Femur (tissue), 1 donor: ENCODE measurements at places on chromosomes 16 and 17.

DNA sequence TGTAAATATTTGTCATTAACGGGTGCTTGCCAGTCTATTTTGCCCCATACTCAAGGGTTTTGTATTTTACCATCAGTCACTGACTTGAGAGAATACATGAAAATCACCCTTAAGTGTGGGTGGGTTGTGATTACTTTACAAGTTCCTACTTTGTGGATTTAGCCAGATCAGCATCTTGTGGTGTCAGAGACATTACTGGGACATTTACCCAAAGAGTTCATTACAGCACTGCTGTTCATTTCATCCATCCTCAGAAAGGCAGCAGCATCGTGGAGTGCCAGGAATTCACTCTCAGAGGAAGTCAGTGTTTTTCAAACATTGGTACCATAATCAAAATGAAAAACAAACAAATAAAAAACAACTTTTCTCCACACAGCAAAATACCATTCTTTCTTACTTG, 110.8 kb downstream of the CNTNAP4 start:
- no peak for DNase-seq

DNA sequence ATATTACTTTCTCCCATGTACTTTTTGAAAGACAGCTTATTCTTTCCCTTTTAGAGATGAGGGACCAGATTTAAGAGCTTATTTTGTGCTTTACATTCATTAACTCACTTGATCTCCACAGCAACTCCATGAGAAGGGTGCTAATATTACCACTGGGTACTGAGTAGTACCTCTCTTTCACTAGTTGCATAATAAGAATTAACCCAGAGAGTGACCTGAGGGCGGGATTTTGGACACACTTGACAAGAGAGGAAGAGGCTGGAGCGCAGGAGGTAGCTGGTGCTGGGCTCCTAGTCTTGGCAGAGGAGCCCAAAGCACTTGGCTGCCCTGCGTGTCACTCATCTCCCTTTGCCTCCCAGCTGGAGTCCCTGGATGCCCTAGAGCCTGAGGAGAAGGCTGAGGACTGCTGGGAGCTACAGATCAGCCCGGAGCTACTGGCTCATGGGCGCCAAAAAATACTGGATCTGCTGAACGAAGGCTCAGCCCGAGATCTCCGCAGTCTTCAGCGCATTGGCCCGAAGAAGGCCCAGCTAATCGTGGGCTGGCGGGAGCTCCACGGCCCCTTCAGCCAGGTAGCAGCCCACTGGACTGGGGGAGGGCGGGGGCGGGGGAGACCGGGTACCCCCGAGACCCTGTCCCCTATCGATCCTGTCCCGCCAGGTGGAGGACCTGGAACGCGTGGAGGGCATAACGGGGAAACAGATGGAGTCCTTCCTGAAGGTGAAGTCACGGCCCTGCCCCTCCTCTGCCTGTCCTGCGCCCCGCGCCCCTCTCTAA, 1.7 kb upstream of the MAZ start:
- no peak for DNase-seq

- DNase-seq: peak; percentile 60
Measured at GRCh38 chr17:1039123-1039507, 42.2 kb downstream of the TIMM22 start.

DNA sequence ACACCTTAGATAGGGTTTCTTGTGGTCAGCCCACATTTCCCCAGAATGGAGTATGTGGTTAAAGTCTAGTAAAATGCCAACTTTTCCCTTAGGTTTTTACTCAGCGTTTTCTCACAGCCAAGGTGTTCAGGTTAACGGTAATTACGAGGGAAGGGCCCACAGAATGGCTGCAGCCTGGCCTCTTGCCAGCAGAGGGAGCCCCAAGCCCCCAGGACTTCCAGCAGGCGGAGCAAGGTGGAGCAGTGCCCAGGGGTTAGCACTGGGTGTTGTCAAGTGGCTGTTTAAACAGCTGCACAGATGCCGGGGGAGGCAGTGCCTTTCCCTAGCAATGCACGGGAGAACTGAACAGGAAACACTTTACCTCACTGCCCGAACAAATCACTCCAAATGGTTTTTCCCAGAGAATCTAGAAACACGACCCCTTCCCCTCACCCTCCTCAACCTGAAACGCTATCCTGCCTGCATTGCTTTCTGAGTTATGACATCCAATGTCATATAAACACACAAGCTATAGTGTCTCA, 6.6 kb downstream of the PHB1 start:
- DNase-seq: peak; percentile 86

DNA sequence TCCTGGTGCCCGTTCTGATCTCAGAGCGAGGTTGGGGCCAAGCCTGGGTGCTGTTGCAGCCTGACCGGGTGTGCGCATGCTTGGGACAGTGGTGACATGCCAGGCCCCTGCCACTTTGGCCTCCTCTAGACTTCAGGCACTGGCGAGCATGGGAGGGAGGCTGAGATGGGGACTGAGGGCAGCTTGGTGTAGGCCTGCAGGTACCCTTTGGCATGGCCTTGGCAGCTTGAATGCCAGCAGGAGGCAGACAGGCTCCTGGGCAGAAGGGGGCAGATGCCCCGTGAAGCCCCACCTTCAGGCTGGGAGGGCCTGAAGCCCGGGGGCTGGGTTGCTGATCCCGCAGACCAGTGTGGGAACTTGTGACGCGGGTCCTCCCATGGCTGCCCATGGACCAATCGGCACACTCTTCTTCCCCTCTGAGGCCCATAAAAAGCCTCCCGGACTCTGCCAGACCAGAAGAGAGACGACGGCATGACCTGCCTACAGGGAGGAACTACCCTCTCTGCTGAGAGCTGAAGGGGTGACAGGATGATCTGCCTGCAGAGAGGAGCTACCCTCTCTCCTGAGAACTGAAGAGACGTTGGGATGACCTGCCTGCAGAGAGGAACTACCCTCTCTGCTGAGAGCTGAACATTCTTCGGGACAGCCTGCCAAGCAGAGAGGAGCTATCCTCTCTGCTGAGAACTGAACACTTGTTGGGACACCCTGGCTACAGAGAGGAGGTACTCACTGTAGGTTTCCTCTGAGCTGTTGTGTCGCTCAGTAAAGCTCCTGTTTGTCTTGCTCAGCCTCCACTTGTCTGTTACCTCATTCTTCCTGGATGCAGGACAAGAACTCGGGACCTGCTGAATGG, 17.5 kb downstream of the RHOT1 start:
- DNase-seq: no peak

DNA sequence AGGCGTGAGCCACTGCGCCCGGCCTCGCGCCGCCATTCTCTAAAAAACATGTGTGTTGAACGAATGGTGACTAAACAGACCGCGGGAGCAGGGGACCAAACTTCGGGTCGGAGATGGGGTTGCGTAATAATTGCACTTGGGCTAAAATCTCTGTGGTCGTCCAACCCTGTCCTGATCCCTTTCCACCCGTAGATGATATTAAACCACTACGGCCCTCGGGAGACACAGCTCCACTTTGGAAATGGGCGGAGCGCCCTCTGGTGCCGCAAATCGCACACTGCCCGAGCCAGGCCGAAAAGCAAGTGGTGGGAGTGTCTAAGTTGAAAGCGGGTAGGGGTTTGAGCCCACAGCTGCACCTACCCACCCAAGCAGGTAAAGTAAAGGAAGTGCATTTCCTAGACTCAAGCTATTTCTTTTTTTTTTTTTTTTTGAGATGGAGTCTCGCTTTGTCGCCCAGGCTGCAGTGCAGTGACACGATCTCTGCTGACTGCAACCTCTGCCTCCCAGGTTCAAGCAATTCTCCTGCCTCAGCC, 17.0 kb downstream of the CAVIN1 start:
- DNase-seq: peak; percentile 85

DNA sequence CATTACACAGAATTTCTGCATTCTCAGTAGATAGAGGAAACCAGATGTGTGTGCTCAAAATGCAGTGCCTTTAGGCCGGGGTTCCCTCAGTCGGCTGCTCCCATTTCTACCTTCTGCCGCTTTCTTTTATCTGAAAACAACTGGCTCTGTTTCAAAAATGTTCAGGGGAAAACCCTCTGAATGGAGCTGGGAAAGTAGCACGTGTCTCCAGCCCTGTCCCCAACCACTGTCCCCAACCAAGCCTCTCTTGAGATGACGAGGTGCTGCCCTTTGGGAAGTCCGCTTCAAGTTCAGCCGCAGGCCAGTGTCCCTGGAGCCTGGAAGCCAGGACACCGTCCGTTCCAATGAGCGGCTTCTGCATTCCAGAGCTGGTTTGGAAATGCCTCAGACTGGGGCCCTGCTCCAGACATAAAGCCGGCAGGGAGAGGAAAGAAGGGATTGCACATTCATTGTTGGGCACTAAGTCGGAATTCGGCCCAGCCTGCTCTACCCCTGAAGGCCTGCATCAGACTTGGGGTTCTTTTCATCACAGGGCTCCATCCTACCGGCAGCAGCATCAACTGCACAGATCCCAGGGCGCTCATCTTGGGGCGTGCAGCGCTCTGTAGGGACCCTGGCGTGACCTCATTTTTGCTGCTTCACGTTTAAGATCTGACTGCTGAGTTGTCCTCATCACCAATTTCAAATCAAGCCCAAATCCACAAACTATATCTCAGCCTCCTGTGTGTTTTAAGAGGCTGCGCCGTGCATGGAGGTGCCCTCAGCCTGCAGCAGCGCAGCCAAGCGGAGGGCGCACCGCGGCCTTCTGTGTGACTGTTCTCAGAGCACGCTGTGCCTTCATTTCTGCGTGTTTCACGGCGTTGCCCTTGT, 111.3 kb downstream of the BANP start:
- peak; percentile 64 for DNase-seq

DNA sequence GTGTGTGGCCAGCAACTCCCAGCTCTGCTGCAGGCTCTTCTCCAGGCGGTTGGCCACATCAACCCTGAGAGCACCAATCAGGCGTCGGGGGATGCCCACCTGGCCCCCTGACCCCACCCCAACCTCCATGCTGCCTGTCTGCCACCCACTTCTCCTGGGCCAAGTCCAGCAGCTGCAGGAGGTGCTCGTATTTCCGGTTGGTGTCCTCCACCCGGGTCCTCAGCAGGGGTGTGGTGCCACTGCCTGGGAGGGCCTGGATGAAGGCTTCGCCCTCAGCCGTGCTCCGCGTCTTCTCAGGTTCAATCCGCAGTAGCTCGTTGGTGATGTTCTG, 44.6 kb downstream of the UBN1 start:
- DNase-seq: no peak

DNA sequence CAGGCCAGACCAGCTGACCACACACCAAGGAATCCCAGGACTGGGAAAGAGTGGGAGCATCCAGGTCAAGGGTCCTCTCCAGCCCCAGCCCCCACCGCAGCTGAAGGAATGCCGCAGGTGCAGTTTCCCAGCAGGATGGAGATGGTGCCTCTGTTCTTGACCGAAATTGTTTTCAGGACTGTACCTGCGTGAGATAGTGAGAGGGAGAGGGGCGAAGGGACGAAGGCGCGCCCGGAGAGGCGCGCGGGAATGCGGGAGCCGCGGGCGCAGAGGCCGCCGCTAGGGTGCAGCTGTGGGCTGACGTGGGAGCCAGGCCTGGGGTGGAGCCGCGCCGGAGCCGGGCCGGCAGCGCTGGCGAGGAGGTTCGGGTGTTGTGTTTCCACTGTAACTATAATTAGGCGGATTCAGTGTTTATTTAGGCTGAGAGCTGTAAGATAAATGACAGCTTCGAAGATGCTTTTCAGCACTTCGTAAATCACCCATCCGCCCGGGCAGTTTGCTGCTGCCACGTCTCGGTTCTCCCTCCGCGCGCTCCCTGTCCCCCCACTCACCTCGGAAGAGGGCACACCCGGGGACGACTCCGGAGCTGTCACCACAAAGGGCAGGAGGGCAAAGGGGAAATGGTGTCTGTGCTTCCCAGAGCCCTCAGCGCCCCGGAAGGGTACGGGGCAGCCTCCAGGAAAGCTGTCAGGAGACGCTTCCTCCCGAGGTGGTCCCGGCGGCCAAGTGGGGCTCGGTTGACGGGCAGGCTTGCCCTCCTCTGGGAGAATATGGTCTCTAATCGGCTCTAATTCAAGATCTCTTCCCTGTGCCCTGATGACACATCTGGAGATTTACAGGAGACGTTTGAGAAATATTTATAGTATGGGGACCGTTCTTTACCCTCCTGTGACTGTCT, 38.2 kb downstream of the HOXB1 start:
- peak; percentile 84 for DNase-seq

DNA sequence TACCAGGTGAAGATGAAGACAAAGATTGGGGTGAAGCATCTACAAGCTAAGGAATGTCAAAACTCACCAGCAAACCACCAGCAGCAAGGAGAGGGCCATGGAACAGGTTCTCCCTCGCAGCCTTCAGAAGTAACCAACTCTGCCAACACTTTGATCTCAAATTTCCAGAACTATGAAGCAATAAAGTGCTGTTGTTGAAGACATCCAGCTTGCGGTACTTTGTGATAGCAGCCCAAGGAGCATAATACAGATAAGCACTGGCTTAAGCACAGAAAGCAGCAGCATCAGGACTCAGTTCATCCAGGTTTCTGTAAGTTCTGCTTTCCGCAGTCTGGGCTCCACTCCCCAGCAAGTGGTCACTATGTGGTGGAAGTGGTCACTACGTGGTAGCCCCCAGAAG, 16.0 kb upstream of the CDRT4 start:
- DNase-seq: no peak

DNA sequence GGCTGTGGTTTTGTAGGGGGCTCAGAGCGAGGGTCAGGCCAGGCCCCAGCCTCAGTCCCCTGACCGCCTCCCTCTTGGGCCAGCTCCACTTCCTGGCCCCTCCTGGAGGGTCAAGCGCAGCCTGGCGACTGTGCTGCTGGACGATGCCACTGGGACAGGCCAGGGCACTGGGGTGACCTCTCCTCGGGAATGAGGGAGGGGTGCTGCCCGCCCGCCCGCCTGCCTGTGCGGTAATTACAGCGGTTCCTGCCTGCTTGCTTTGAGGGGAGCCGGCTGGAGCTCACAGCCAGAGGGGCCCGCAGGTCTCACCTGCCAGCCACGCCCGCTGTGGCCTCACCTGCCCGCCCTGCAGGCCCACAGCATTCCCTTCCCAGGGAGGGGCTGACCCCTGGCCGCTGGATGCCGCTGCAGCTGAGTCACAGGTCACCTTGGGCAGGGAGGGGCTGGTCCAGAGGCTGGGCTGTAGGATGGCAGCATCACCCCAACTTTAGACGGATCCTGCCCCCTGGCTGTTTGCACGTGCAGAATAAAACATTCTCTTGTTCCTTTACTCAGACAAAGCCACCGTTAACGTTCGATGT, 76.7 kb upstream of the CBX4 start:
- DNase-seq: no peak
